ENCODE measurements at places on chromosomes 6 and 20. TPM values are rescaled to one million over a fixed set of nuclear protein-coding genes. Genes with fewer than 3 reads are reported as not detected.

- no peak for DNase-seq
Measured at GRCh38 chr20:16352321-16352720, 220.9 kb downstream of the KIF16B start.

- no peak for DNase-seq
Measured at GRCh38 chr6:19929312-19929711, 92.1 kb downstream of the ID4 start.

DNA sequence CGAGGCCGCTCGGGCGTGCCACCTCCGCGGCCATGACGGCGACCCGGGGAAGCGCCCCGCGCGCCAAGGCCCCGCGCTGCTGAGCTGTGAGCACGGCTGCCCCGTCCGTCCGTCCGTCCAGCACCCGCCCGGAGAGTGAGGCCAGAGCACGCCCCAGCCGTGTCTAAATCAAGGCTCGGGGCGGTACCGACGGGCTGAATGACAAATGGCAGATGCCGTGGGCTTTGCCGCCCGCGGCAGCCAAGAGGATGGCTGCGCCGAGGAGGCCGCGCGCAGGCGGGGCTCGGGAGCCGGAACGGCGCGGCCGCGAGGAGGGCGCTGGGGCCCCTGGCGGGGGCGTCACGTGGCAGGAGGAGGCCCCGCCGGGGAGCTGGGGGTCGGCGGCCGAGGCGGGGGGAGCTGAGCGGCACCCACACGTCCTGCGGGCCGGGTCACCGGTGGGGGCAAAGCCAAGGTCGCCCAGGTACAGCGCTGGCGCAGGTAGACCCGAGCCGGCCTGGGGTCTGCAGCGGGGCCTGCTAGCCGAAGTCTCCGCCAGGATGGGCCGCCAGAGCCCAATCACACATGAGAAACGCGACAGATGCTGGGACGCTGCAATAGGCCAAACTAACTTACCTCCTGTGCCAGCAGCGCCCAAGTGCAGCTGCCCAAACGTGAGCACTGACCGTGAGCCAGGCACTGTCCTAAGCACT, at the start of gene PLAGL1:
Gene PLAGL1 (minus strand): TSS at position 140 of the 692 bp plus-strand sequence. CDS start 60,123 bp downstream, outside the sequence.
- peak; percentile 88 for DNase-seq

DNA sequence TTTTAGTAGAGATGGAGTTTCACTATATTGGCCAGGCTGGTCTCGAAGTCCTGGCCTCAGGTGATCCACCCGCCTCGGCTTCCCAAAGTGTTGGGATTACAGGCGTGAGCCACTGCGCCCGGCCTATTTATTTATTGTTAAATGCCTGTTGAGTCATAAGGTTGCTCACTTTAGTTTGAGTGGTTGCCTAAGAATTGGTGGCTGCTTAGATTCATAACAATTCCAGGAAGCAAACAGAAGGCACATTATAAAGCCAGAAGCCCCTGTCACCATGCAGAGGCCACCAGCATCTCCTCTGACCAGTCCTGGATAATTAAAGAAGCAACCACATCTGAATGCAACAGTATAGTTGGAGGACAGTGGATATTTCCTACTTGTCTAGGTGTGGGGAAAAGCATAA, 24.0 kb upstream of the ARMH2 start:
- DNase-seq, result no peak

GRCh38 chr6:132814716-132815570, 574 bp downstream of the RPS12 start:
- peak; percentile 68 for DNase-seq

GRCh38 chr6:152189736-152190135, 382.3 kb downstream of the ESR1 start:
- DNase-seq, result no peak

GRCh38 chr6:17828149-17828548, 121.4 kb upstream of the NUP153 start:
- no peak for DNase-seq

- no peak for DNase-seq
Measured at GRCh38 chr20:18545566-18545965, 21.7 kb upstream of the SMIM26 start.

Gene LYRM4
- total RNA-seq, result 23.3 TPM

DNA sequence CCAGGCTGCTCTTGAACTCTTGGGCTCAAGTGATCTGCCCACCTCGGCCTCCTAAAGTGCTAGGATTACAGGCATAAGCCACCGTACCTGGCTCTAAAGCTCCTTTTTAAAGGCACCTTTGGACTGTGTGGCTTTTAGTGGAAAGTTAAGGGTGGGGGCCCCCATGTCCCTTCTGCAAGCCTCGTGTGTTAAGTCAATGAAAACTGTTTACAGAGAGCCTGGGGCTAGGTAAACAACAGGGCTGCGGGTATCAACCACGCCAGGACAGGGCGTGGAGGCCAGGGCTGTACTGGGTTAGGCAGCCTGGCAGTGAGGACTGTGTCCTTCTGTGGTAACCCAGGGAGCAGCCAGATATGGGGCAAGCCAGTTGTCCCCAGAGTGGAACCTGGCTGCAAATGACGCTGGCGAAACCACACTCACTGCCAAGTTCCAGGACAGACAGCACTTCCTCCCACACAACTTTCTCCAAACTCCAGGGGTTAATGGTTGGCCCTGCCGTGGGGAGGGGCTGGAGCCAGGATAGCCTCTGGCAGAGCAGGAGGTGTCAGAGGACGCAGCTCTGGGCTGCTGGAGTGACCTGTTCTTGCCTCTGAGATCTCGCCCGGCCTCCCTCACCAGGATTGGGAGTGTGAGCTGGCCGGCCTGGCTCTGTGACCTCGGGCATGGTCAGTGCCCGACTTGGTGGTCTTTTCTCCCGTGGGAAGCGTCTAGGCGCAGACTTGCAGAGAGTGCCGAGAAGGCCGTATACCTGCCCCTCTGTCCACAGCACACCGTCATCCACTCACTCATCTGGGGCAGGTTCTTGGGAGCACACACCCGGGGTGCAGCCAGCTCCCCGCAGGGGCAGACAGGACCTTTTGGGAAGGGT, 3.2 kb downstream of the SLC17A9 start:
- peak; percentile 68 for DNase-seq

GRCh38 chr6:167858842-167859664, 32.3 kb downstream of the AFDN start:
- DNase-seq, result no peak

- no peak for DNase-seq
Measured at GRCh38 chr6:26440977-26441358, 664 bp downstream of the BTN3A3 start.

GRCh38 chr6:107128577-107128976, 13.3 kb upstream of the BEND3 start:
- DNase-seq, result no peak

DNA sequence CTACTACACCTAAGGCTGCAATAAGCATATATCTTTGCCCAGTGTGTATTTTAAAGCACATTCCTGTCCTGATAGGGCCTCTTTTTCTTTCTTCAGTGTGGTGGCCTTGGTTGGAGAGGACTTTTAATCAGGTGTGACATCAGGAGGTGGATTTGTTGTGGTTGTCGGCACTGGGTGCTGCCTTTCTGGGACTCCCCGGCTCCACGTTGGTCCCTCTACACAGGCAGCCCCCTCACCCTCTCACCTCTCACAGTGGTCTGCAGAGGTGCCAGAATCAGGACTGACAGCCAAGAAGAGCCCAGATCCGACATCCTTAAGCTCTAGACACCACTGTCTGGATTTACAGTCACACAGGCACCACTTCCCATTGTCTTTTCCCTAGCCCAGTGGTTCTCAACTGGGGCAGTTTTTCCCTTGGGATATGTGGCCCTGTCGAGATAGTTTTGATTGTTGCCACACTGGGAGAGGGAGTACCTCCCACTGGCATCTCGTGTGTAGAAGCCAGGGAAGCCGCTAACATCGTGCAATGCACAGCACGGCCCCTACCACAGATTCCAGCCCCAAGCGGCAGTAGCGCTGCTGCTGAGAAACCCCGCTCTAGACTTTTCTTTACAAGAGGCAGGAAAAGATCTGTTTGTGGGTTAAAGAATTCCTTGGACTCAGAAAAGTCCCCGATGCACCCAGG, 314.1 kb downstream of the QKI start:
- no peak for DNase-seq

Gene ZC2HC1B
- not detected for total RNA-seq

DNA sequence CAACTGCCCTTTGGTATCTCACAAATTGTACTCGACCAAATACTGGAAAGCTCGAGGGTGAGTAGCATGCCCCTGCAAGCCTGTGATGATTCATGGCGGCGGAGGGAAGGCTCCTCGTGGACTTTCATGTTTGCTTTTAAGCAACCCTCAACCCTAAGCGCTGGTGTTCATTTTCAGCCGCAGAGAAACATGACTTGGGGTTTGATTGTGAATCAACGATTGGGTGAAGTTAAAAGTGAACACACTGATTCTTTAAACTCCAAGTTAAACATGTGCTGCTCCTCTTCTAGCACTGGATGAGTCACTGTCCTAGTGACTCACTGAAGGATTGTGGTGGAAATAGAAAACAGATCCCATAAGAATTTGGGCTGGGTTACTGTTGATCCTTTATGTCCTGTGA, 8.3 kb downstream of the CD109 start:
- no peak for DNase-seq

DNA sequence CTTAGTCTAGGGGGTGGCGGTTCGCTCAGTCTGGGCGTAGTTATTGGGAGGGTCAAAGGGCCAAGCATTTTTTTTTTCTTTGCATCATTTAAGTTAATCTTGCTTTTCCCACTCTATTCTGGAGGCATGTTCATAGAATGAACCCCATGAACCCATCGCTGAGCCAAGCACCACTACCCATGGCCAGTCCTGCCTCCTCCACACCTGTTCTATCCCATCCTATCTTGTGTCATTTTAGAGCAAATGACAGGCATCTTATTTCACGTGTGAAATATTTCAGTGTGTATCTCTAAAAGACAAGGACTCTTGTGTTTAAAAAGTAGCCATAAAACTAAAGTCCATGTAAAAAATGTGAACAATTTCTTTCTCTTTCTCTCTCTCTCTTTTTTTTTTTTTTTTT, 13.9 kb downstream of the SRC start:
- DNase-seq, result no peak

DNA sequence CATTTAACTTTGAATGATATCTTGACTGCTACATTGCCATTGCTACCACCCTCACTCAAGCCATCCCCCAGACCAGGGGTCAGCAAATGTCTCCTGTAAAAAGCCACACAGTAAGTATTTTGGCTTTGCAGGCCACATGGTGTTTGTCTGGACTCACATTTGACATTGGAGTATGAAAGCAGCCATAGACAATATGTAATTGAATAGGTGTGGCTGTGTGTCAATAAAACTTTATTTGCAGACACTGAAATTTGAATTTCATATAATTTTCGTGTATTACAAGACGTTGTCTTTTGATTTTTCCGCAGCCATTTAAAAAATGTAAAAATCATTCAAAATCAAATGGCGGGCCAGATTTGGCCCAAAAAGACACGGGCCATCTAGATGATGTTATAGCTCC, 36.3 kb upstream of the OCSTAMP start:
- DNase-seq, result no peak

- DNase-seq, result no peak
Measured at GRCh38 chr6:46265373-46265772, 94.6 kb upstream of the ENPP5 start.

DNA sequence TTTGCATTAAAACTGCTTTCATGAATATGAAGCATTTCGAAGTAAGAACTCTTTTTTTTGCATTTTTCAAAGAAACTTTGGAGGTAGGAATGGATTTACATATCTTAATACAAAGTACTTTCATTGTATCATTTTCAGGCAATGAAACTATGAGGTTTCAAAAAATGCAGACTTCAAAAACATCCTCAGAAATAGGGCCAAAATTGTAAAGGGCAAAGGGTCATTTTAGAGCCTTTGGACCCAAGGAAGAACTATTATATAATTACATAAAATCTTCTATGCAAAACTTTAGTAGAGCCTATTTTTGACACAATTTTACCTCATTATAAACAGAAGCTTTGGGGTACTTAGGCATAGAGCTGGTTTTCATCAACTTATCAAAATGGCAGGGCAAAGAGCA, 4.9 kb downstream of the PRKN start:
- DNase-seq, result no peak

GRCh38 chr6:113626475-113626874, 230.7 kb upstream of the MARCKS start:
- DNase-seq, result no peak

DNA sequence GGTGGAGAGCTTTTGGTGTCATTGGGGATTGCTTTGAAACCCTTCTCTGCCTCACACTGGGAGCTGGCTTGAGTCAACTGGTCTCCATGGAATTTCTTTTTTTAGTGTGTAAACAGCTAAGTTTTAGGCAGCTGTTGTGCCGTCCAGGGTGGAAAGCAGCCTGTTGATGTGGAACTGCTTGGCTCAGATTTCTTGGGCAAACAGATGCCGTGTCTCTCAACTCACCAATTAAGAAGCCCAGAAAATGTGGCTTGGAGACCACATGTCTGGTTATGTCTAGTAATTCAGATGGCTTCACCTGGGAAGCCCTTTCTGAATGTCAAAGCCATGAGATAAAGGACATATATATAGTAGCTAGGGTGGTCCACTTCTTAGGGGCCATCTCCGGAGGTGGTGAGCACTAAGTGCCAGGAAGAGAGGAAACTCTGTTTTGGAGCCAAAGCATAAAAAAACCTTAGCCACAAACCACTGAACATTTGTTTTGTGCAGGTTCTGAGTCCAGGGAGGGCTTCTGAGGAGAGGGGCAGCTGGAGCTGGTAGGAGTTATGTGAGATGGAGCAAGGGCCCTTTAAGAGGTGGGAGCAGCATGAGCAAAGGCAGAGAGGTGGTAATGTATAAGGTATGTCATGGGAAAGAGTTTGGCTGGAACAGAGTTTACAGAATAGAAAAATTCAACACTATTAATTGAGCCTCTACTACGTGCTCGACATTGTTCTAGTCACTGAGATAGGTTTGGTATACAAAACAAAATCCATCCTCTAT, 31.2 kb downstream of the SRSF3 start:
- no peak for DNase-seq

All from Right ventricle myocardium inferior (tissue), 1 donor.